ENCODE measurements at places on chromosomes 7 and 10.

- DNase-seq, result no peak
Measured at GRCh38 chr7:100584683-100585510, 1.0 kb downstream of the LRCH4 start.

GRCh38 chr7:4552985-4553384 lies 129.1 kb upstream of the FOXK1 start:
- no peak for DNase-seq

DNA sequence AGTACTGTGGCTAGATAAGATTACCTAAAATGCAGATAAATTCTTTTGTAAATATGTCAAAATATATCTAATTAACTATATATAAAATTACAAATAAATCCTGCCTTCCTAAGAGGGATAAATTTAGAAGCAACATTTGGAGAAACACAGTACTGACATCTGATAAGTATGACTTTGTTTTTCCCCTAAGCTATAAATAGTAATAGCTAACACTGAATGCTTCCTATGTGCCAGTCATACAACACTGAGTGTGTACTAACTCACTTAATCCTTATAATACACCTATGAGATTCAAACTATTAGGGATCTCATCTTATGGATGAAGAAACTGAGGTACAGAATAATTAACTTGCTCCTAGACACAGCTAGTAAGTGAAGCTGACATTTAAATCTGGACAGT lies 733.4 kb downstream of the MAGI2 start:
- no peak for DNase-seq

GRCh38 chr10:70905071-70906021 lies 17.0 kb upstream of the PCBD1 start:
- no peak for DNase-seq
